ENCODE measurements at places on chromosomes 5 and 9.

GRCh38 chr5:143543358-143544255, 140.1 kb upstream of the NR3C1 start:
- DNase-seq: no peak

DNA sequence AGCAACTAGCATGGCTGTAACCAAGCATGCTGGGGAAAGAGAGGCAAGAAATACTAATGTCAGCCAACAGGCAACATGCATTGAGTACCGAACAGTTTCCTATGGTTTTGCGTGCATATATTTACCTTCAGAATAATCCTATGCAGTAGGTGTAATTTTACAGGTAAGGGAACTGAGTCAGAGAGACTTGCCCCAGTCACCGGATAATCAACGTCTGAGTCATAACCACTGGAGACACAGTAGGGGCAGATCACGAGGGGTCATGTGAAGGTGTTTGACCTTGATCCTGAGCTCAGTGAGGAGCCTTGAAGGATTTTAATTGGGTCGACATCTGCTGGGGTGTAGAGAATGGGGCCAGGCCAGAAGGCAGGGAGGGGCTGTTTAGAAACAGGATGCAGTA, 13.4 kb upstream of the TSC1 start:
- no peak for DNase-seq

DNA sequence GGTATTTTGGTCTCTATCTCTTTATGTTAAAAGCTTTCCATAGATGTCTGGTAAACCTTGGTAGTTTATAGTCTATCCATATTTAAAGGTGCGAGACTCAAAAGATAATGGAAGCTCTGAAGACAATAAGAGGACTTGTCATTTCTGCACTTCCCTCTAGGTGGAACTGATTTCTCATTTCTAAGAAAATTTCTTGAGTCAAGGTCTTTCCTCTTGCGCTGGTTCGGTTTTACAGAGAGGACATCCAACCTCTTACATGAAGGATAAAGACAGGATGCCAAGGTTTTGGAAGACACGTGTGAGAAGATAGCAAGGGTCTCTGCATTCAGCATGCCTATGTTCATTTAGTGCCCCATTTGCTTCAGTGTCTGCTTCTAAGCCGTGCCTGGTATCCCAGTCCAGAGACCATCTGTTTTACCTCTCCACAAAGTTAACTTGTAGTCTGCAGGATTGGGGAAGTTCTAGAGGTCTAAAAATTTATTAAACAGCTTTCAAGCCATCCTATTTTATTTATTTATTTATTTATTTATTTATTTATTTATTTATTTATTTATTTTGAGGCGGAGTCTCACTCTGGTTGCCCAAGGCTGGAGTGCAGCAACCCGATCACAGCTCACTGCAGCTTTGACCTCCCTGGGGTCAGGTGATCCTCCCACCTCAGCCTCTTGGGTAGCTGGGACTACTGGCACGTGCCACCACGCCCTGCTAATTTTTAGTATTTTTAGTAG, 41.6 kb downstream of the KIAA1191 start:
- no peak for DNase-seq

GRCh38 chr9:93028448-93029006, 30.0 kb upstream of the SUSD3 start:
- DNase-seq: peak; percentile 81

DNA sequence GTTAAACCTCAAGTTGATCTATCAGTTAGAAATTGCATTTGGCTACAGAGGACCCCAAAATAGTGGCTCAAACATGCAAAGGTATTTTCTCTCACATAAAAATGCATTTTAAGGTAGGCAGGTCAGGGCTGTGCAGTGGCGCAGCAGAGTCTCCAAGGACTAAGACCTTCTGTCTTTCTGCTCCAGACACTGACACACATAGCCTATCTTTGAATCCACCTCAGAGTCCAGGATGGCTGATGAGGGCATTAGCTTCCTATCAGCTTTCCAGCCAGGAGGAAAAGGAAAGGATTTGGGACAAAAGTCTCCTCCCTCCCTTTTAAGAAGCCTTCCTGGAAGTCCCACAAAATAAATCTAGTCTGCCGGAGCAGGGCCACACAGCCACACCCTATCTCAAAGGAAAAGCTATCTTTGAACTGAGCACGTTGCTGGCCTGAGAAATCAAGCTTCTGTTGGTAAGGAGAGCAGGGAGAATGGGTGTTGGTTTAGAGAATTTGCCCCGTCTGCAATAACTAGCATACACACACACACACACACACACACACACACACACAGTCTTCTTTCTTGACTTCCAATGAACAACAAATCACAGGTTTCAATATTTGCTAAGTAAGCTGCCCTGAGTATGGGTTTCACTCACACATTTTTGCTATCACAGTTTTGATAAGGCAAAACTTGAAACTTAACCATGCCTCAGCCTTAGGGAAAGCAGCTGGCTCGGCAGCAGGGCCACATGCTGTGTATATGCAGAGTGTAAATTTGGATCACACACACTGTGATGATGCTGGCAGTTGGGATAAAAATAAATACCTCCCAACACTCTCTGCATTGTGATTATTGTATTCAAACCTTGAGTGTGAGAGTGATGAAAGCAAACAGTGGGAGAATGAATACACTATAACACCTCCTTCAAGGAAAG, 116.6 kb upstream of the MAP3K1 start:
- peak; percentile 24 for DNase-seq

- DNase-seq: peak; percentile 94
Observed at GRCh38 chr5:1294835-1295649, at the start of gene TERT. Gene TERT, minus strand, starts transcription at chr5:1295068. Its CDS starts 79 bp downstream, at chr5:1294989.

GRCh38 chr9:105046907-105047741, 119.2 kb upstream of the ABCA1 start:
- no peak for DNase-seq
